Stimulated activated CD4-positive, alpha-beta T cell treated with anti-CD3 and anti-CD28 coated beads, TNF-alpha, amount 100 ng/mL, for 1 hour (primary cell): ENCODE measurements at places on chromosomes 3 and 15.

GRCh38 chr3:183094711-183095110, 4.6 kb downstream of the MCCC1 start:
- no peak for DNase-seq

GRCh38 chr3:184786280-184786941, 25.6 kb upstream of the VPS8 start:
- no peak for DNase-seq

DNA sequence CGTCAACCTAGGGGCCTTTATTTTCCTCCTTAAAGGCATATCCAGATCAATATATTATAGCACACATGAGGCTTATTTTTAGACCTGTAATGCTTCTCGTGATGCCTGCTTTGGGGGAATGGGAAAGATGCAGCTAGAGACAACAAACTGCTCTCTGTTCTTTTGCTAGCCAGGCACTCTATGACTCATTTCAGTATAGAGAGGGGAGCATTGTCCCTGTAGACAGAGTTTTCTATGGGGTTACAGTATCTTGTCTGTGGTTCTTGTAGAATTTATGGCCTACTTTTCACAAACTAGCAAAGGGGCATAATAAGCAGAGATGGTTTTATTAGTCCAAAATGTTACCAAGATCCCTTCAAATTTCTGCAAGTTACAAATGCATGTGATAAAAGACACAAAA, 305.6 kb downstream of the LSAMP start:
- DNase-seq: no peak

GRCh38 chr3:176926034-176926433, 271.2 kb downstream of the TBL1XR1 start:
- DNase-seq: no peak

DNA sequence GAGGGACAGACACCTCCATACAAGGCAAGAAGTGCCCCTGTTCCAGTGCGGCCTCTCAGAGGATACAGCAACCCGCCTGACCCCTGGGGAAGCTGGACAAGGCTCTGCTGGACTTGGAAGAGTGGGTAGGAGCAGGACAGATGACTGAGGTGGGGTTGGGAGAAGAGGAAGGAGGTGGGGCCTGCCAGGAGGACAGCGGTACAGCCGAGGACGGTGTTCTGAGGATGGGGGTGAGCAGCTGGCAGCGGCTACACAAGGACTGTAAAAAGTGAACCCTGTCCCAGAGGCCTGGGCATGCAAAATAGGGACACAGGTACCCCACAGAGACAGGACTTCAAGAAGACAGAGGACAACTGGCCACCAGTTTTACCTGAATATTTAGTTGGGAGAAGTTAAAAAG, 23.5 kb upstream of the ELP6 start:
- DNase-seq: no peak

GRCh38 chr3:181941250-181941649, 229.5 kb downstream of the SOX2 start:
- no peak for DNase-seq

DNA sequence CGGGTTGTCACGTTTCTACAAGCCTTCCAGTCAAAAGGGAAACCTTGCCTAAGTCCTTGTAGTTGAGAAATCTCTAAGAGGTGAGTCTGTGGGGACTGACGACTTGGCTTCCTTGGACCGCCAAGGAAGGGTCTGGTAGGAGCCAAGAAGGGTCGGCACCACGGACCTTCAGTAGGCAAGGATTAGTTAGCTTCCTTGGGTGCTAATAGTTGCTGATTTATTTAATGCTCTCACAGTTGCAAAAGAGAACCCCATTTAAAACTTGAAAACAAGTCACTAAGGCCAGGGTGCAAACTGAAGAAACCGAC, 361 bp upstream of the LCMT2 start:
- no peak for DNase-seq

- no peak for DNase-seq
Measured at GRCh38 chr3:185757176-185757575, 67.7 kb downstream of the IGF2BP2 start.

DNA sequence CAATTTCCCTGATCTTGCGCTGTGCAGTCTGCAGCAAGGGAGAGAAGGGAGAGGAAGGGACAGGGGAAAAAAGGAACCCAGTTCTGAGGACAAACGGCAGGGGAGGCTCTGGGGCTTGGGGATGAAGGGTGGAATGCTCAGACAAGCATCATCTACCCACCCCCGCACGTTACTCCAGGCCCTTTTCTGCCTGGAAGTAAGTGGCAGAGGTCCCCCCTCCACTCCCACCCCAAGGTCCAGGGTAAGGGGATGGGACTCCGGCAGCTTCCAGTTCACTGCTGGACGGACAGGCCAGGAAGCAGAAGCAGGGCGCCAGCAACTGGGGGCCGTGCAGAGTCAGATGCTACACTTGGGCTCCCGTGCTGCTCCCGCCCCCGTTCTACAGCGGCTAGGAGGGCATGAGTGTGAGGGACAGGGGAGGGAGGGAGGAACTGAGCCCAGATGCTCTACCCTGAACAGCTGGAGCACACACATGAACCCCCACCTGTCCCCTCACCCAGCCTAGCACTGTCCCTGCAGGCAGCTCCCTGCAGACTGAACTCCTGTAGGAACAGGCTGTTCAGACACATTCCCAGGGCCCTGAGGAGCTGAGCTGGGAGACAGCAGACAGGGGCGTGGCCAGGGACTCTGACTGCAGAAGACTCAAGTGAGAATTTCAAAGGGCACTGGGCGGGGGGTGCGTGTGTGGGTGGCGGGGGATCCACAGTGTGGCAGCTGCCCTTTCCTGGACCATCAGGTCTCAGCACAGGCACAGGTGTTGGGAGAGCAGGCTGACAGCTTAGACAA, 59.7 kb downstream of the SENP2 start:
- no peak for DNase-seq
